Stimulated activated CD4-positive, alpha-beta T cell treated with anti-CD3 and anti-CD28 coated beads, Interleukin-15, amount 100 ng/mL, for 1 hour (primary cell): ENCODE measurements at places on chromosomes 5 and 9.

DNA sequence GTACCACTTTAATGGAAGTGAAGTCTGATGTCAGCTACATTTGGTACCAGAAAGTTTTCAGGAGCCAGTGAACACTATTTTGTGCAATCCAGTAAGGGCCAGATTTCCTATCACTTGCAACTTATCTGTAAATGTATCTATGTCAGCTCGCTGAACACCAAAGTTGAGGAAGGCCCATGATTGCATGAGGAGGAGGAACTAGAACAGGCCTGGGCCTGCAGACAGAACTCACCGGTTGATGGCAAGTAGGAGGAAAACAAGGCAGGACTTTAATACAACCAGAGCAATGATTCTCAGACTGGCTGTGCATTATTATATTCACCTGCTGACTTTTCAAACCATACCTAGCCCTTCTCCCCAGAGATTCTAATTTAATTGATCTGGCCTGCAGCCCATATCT lies 540.2 kb downstream of the CETN3 start:
- DNase-seq = no peak

GRCh38 chr5:156310115-156310514 lies 16.8 kb upstream of the SGCD start:
- no peak for DNase-seq

- DNase-seq = no peak
These were observed 365.4 kb downstream of the ARL15 start for GRCh38 chr5:53944981-53945380.

- DNase-seq = no peak
These were observed 74.9 kb upstream of the NIPAL4 start for GRCh38 chr5:157384971-157385709.

- no peak for DNase-seq
These were observed 5.7 kb upstream of the CHD1 start for GRCh38 chr5:98934546-98934945.
